Inflammatory macrophage treated with lipopolysaccharide for 4 hours (primary cell): ENCODE measurements at places on chromosomes 11 and 22.

GRCh38 chr22:36922711-36923110 lies 9.3 kb downstream of the CSF2RB start:
- DNase-seq = no peak

DNA sequence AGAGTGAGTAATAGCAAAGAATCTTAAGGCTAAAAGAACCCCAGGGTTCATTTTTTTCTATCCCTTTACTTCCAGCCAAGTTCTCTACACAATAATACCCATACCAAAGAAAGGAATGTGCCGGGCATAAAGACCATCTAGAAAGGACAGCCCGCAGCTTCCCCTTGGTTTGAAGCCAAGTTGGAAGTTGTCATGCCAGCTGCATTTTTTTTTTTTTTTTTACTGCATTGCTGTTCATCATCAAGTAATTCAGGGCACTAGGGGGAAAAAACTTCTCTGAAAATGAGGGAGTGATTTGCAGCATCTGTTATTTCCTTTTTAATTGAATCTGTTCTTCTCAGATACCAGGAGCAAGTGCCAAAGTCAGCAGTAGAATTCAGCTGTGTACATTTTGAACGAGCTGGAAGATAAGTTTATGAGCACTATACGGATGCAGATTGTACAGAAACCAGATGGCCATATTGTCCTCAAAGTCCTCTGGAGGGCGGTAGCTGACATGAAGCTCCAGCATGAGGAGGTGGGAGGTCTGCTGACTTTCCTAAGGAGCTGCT lies 56.4 kb downstream of the UBASH3B start:
- no peak for DNase-seq

GRCh38 chr11:125499563-125499962 lies 3.5 kb upstream of the FEZ1 start:
- DNase-seq = no peak

DNA sequence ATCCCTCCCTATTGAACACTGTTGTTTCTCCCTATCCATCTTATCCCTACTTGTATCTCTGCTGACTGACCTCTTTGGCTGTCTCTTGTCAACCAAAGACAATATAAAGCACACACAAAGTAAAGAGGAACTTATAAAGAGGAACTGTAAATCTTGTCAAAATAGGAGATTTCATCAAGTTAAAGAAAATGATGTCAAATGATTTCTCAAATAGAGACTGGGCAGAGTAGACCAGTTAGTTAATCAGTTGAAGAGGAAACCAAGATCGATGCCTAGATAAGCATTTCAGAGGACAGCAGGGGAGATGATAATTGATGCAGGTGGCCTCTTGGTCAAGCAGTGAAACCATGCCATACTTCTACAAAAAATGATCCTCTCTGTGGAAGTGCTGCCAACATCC lies 22.7 kb downstream of the KCNQ1OT1 start:
- peak; percentile 84 for DNase-seq

DNA sequence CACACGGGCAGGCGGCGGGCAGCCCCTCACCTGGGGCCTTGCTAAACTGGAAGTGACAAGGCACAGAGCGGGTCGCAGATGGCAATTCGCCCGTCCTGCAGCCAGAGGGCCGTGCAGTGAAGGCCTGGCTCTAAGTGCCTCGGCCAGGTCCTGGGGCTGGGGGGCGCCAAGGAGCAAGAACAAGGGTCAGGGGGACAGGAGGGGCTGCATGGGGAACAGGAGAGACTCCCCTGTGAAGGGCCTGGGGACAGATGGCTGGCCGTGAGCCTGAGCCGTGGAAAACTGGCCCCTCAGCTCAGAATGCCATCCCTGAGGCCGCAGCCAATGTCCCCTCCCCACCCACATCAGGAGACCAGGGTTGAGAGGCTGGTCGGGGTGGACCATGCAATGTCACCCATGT lies 60.0 kb downstream of the RTL6 start:
- no peak for DNase-seq

- no peak for DNase-seq
Measured at GRCh38 chr22:24731761-24732160, 42.8 kb downstream of the PIWIL3 start.

DNA sequence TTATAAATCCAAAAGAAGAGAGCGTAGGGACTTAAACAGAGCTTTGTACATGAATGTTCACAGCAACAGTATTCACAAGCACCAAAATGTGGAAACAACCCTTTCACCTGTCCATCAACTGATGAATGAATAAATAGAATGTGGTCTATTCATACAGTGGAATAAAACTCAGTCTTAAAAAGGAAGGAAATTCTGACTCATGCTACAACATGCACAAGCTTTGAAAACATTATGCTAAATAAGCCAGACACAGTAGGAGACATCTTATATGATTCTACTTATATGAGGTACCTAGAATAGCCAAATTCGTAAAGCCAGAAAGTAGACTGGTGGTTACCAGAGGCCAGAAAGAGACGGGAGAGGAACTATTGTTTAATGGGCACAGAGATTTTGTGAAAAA lies 74.3 kb downstream of the SHANK2 start:
- no peak for DNase-seq

- DNase-seq = peak; percentile 26
Measured at GRCh38 chr11:62472063-62472884, 53.4 kb downstream of the SCGB1A1 start.

DNA sequence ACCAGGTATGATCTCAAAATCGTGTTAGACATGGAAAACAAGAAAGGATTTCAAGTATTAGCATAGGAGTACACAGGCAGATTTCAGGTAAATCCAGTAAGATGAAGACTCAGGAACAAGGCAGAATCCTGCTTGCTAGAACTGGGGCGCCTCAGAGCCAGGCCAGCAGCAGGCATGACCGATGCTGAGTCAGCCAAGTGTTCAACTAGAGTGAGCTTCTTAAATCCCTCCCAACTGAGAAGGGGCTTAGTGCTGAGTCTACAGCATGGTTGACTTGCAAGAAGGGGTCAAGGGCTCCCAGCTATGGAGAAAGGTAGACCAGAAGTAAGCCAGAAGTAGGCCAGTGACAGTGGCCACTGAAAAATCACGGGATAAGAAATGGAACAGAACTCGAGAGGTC lies 12.4 kb downstream of the GRAP2 start:
- no peak for DNase-seq

- DNase-seq = peak; percentile 14
Measured at GRCh38 chr22:17063411-17064106, 21.2 kb upstream of the IL17RA start.

DNA sequence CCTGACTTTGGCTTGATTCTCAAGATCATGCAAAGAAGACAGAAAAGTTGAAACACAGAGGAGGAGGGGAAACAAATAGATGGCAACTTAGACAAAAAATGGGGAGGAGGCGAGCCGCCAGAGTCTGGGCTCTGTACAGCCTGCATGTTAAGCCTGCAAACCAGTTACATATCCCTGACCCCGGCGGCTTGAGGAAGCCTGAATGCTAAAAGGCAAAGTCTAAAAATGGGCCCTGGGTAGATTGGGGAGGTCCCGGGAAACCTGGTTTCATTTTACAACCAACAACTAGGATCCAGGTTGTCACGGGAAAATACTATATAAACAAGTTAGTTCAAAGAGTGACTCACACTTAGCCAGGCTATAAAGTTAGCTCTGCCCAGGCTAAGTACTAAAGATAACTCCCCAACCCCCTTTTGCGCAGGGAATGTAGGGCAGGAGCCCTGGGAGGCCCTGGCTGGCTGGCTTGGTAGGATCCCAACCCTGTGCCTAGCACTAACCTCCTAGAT lies 18.8 kb upstream of the ZBTB16 start:
- no peak for DNase-seq

DNA sequence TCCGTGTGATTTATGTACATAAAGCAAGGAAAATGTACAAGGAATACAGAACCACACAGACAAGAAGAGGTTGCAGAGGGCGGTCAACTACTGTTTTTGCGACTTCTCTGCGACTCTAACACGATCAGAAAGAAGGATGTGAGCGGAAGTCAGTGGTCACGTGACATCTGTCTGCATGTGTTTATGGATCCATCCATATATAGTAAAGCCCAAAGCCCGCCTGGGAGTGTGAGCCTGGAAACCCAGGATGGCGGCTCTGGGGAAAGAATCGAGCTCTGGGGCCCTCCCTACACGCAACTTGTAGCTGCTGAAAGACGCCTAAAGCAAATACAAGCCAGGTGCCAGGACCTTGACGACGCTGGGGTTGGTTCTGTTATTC lies 8.8 kb downstream of the OSBPL5 start:
- no peak for DNase-seq

DNA sequence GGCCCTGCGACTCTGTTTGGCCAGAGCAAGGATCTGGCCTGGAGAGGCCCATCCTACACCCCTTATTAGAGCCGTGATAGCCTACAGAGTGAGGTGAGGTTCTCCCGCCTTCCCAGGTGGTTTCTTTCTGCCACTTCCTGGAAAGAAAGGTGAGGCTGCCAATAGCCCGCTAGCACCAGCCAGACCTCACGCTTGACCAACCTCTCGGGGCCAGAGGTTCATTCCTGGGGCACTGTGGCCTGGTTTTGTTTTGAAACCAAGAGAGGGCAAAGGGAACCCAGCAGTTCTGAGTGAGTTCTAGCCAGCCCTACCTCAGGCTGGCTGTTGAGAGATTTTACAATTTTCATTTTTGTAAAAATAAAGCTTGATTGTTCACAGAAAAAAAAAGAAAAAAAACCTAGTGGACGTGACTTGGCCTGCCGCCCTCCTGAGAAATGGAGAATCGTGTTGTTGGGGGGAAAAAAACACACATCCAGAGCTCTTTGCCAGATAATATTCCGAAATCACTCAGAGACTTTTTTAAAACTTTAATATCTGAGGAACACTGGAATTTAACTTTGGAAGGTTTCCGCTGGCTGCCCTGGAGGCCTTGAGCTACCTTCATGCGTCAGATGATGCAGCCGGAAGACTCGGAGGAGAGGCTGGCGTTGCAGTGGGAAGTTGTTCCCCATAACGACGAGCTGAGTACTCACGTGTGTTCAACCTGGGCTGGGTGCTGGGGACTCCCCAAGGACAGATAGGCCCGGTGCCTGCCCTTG lies 84.5 kb downstream of the BCR start:
- DNase-seq = no peak

GRCh38 chr11:80280737-80281136 lies 839.9 kb upstream of the TENM4 start:
- DNase-seq = no peak

DNA sequence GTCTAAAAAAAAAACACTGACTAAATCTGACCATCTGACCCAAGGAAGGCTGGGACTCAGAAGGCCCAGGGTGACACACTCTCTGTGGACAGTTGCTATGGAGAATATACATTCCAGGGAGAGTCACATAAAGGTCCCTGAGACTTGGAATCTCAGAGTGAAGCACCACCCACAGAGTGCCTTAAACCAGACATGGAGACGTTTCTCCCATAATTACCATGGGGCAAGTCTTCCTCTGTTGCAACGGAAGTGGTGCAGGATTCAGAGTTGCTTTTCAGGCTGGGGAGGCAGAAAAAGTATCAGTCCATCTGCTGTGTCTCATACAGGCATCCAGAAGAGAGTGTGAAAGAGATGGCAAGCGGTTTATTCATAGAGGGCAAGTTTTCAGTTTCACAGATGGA lies 58.7 kb upstream of the SLN start:
- DNase-seq = no peak

DNA sequence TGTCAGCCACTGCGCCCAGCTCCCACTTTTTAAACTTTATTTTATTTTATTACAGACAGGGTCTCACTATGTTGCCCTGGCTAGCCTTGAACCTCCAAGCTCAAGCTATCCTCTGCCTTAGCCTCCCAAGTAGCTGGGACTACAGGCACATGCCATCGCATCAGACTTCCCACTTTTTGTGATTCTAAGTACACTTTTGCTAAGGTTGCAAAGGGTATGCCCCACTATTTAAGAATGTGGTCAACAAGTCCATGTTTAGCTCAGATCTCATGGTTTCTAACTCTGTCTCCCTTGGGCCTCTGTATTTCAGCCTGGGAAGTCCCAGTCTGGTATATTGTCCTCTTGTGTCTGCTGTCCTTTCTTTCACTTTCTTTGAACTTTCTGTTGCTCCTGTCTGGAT lies 35.3 kb downstream of the EXPH5 start:
- DNase-seq = no peak

- DNase-seq = no peak
Measured at GRCh38 chr11:15233371-15234165, 118.8 kb downstream of the INSC start.

DNA sequence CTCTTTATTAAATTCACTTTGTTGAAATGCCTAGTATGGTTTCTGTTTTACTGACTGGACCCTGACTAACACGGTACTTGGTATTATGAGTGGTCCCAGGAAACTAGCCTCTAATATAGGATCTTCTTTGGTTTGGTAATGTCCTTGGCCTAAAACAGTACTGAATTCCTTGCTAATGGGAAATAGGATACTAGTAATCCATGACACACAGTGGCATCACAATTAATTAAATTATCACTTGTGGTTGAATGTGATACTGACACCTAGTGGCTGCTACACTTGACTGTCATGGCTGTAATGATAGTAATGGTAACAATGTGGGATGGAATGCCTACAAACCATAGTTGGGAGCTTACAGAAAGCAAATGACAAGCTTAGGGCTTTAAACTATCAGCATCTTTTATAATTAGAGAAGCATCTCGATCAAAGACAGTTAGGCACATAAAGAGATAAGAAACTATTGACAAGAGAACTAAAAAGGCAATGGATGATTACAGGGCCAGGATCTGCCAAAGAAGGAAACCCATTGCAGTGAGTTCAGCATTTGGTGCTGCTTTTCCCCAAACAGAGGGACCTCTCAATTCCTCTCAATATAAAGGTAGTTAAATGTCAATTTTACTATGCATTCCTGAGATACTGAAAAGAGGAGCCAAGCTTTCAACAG lies 8.6 kb downstream of the DNHD1 start:
- peak; percentile 54 for DNase-seq

GRCh38 chr22:41181349-41182241 lies 23.5 kb upstream of the L3MBTL2 start:
- peak; percentile 67 for DNase-seq

DNA sequence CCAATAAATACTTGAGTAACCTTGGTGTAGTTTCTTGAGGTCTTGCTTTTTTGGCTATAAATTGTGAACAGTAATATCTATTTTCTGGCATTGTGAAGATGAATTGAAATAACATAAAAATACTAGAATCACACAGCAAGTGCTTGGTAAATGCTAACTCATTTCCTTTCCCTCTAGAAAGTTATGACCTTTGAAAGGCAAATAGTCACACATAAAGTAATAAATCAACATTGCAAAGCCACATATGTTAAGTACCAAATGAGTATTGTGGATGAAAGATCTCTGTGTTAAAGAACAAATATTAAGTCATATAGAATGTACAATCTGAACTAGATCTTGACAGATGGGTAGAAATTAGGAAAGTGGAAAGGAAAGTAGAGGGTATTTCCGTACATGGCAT lies 559.6 kb upstream of the CCDC90B start:
- no peak for DNase-seq

- no peak for DNase-seq
Measured at GRCh38 chr11:47171856-47172255, 4.8 kb downstream of the ARFGAP2 start.

DNA sequence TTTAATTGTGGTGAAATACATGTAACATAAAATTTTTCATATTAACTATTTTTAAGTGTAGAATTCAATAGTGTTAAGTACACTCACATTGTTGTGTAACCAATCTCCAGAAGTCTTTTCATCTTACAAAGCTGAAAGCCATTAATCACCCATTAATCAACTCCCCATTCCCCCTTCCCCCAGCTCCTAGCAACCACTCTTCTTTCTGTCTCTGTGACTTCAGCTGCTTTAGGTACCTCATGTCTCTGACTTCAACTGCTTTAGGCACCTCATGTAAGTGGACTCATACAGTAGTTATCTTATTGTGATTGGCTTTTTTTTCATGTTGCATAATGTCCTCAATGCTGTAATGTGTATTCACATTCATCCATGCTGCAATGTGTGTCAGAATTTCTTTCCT lies 150.8 kb upstream of the NTM start:
- no peak for DNase-seq

- DNase-seq = no peak
Measured at GRCh38 chr22:46428171-46428570, 92.7 kb downstream of the TRMU start.
